ENCODE measurements at places on chromosomes 12 and 14.

GRCh38 chr12:29650371-29650770, 133.4 kb downstream of the TMTC1 start:
- DNase-seq, result no peak

GRCh38 chr12:106321139-106321850, 18.8 kb downstream of the TCP11L2 start:
- DNase-seq, result no peak

GRCh38 chr12:104648756-104649155, 192.0 kb downstream of the CHST11 start:
- no peak for DNase-seq

DNA sequence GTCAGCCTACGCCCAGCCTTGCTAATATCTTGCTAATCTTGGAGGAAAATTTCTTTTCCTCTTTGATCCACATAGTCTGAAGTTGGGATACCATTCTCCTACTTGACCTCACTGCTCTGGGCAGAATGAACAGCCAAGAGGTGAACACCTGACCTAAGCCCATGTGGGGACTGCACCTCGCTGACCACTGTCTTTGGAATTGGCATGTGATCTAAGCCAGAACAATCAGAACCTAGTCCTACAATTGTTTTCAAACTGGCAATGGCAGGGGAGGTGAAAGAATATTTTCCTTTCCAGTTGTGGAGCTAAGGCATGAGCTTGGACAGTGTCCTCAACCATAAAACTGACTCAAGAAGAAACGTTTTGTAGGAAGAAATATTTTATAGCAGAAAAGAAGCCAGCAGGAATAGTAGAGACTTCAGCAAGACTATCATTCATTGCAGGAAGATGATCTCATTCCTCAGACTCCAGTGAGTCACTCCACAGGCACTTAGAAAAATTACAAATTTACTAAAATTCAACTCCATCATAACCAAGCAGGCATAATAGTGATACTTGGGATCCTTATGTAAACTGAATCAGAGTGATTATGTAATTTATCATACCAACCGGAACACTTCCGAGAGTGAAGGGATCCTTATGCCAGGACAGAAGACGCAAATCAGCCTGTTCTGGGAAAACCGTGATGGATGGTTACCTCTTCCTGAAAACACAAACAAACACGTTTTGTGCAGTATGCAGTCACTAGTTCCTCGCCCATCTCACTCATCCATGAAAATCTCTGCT, 14.7 kb downstream of the PTPRO start:
- no peak for DNase-seq

GRCh38 chr12:53995002-53995377, 5.0 kb upstream of the HOXC9 start:
- no peak for DNase-seq

All from stimulated activated CD4-positive, alpha-beta T cell treated with anti-CD3 and anti-CD28 coated beads, Interleukin-1b, Interleukin-23, amount 100 ng/mL, for 48 hours (primary cell).